Camera-type eye (tissue), 1 donor: ENCODE measurements at places on chromosomes 3 and 15. TPM values are rescaled to one million over a fixed set of nuclear protein-coding genes. Genes with fewer than 3 reads are reported as not detected.

The GPR27 gene
- total RNA-seq = 9.1 TPM

The OSTN gene
- total RNA-seq = 7.3 TPM

The FRMD5 gene
- 25.5 TPM for total RNA-seq

The CCR9 gene
- not detected for total RNA-seq

The GOLGA8S gene
- total RNA-seq = 0.82 TPM

The SYNPR gene
- 21.0 TPM for total RNA-seq

The IMPG2 gene
- 221 TPM for total RNA-seq

The THSD4 gene
- 85.5 TPM for total RNA-seq
